Body of pancreas (tissue), 4 donors: ENCODE measurements at places on chromosomes 16 and 17.

- DNase-seq: no peak
These were observed 10.1 kb downstream of the MPO start for GRCh38 chr17:58270476-58271215.

DNA sequence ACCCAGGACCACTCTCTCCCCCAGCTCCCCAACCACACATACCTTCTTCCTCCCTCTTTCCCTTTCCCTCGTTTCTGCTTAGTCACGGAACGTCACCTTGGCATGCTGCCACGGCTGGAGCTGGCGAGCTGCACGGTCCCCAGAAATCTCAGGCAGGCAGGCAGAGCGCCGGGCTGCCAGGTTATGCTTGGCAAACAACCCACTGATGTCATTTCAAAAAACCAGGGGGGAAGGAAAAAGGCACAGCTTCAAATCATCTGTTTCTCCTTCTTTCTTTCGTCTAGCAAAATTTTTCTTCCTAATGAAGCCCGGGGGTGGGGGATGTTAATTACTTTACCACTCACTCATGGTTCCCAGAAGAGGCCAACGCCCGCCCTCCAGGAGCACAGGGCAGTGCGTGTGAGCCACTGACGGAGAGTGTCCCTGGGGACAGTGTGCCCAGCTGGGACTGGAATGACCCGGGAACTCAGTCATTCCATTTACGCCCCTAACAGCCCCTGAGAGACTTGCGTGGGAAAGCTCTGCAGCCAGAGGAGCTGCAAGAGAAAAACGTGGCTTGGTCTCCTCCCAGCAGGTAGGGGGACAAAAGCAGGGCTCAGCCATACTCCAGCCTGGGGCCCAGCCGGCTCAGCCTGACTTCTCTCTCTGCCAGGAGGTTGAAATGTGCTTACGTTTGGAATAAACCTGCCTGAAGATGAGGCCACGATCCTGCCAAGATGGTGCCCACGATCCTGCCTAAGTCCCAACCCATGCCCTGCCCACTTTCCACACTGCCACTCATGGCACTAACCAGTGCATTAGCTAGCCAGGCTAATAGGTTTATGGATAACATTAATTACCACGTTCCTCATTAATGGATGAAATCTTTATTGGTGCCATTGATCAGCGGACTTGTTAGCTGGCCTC, 198.9 kb downstream of the ZFHX3 start:
- DNase-seq: peak; percentile 92

GRCh38 chr17:61410141-61411010, 10.7 kb downstream of the TBX2 start:
- peak; percentile 62 for DNase-seq

- no peak for DNase-seq
These were observed 1.9 kb downstream of the PABPN1L start for GRCh38 chr16:88864521-88864920.

GRCh38 chr17:44738214-44738906, 20.4 kb upstream of the ADAM11 start:
- DNase-seq: no peak

GRCh38 chr17:55629995-55630394, 92.7 kb downstream of the TMEM100 start:
- DNase-seq: no peak

DNA sequence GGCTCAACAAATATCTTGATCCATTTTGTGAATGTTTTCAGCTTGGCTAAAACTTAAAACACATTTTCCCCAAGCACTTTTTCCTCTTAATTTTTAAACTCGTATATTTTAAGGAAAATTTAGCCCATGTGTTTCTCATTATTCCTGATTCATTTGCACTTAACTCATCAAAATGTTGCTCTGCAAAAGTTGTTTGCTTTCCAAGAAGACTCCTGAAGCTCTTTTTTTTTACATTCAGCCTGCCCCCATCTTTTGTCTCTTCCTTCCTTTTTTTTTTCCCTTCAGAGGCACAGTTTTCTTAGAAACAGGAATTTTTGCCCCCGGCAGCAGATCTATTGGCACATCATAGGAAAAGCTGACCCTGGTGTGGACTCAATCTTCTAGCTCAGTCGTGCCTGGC, 155.0 kb upstream of the SALL1 start:
- DNase-seq: no peak

GRCh38 chr17:57898487-57899311, 48.9 kb upstream of the MRPS23 start:
- peak; percentile 45 for DNase-seq

DNA sequence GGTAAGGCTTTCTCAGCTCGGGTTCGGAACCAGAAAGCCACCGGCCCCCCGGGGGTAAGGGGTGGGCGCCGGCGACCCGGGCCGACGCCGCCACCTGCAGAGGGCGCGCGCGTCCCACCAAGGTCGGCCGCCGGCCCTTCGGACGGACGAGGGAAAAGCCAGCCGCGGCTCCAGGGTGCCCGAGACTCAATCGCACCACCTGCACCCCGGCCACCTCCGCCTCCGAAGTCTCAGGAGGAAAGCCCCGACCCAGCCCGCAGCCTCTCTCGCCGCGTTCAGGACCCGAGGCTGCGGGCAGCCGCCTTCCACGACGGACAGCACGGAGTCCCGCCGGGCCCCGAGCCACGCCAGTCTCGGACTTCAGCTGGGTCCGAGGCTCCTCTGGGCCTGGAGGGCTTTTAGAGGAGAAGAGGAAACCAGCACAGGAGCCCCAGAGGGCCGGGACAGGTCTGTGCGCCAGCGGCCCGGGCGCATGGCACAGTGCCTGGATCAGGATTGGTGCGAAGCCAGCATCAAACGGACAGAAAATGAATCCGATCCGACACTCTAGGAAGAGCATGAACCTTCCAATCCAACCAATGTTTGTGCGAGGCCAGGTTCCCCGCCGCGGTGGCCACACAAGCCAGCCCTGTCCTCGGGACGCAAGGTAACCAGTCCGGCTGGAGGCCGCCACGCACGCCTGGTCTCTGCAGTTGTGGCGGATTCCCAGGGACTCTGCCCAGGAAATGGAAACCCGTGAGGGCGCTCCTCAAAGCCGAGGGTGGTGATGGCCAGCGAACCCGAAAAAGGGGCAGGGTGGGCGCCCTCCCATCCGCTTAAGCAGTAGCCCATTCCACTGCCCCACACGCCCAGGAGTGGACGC, 6.7 kb downstream of the CBX8 start:
- peak; percentile 36 for DNase-seq

- no peak for DNase-seq
These were observed 83.1 kb downstream of the NXN start for GRCh38 chr17:896454-896853.

DNA sequence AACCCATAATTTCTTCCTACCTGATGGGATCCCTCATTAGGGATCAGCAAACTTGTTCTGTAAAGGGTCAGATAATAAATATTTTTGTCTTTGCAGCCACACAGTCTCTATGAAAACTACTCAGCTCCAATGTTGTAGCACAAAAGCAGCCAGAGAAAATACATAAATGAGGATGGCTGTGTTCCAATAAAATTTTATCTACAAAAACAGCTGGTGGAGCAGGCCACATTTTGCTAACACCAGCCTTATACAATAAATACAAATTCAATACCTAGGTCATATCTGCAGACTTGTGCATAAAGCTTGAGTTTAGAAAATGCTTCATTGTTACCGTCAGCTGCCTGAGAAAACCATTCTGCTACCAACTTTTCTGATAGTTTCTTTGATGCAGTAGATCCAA, 38.4 kb upstream of the INTS2 start:
- no peak for DNase-seq

- DNase-seq: no peak
These were observed 48.7 kb downstream of the CCDC42 start for GRCh38 chr17:8695916-8696415.

GRCh38 chr17:80689129-80689619, 144.5 kb downstream of the RPTOR start:
- DNase-seq: no peak

GRCh38 chr16:46875243-46875642, 8.9 kb upstream of the GPT2 start:
- no peak for DNase-seq

GRCh38 chr17:82355770-82356427, 3.1 kb upstream of the TEX19 start:
- no peak for DNase-seq

DNA sequence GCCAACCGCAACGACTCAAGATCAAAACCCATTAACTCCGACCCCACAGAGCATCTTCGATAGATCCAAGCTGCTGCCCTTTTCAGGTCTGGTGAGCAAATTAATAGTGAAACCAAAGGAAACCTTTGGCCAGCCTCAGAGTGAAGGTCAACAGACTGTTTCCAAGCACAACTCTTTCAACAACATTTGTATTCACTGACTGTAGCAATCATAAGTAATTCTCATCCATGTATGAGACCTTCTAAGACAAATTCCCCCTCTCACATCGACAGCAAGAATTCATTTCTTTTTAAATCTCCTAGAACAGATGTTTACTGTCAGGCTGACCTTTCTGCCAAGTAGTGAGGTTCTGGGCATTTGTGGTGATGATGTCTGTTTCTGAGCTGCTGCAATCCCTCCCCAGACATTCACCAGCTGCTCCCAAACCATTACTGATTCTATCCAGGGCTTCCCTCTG, 64.2 kb downstream of the SLC39A11 start:
- DNase-seq: no peak

DNA sequence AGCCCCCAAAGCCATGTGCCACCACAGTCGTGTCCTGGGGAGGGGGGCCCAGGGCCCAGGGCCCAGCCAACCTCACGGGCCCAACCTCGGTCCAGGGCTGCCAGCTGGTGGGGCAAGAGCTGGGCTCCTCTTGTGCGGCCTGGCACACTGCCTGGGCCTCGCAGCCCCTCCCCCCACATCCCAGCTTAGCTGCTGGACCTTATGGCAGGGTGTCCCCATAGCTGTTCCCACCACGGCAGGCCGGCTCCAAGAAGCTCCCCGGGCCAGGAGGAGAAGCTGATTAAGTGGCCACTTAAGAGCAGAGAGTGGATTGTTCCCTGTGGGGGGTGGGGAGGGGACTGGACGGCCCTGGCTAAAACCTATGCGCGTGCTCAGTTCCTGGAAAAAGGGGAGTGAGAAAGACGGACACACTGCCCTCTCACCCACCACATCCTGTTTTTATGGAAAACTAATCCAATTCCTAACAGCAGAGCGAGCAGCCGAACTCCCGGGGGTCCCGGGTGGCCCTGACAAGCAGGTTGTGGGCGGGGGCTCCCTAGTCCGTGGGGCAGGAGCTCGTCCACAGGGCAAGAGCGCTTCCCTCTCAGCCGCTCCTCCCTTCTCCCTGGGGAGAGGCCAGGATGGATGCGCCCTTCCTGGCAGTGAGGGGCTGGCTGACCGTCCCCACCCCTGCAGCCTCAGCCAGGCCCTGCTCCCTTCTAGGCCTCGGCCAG, 16.8 kb downstream of the PIEZO1 start:
- peak; percentile 49 for DNase-seq

- DNase-seq: no peak
These were observed 343.8 kb downstream of the TOX3 start for GRCh38 chr16:52203096-52203495.

DNA sequence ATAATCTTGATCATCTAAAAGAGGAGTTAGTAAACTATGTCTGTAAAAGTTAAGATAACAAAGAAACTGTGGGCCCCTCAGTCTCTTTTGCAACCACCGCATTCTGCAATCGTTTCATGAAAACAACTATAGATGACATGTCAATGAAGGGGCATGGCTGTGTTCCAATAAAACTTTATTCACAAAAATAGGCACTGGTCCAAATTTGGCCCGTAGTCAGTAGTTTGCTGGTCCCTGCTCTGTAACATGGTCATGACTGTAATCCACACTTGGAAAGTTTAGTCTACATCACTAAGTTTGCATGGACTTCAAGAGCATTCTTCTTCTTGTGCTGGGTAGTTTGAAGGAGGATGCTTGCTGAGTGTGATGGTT, 299.3 kb upstream of the PSMD7 start:
- DNase-seq: no peak

DNA sequence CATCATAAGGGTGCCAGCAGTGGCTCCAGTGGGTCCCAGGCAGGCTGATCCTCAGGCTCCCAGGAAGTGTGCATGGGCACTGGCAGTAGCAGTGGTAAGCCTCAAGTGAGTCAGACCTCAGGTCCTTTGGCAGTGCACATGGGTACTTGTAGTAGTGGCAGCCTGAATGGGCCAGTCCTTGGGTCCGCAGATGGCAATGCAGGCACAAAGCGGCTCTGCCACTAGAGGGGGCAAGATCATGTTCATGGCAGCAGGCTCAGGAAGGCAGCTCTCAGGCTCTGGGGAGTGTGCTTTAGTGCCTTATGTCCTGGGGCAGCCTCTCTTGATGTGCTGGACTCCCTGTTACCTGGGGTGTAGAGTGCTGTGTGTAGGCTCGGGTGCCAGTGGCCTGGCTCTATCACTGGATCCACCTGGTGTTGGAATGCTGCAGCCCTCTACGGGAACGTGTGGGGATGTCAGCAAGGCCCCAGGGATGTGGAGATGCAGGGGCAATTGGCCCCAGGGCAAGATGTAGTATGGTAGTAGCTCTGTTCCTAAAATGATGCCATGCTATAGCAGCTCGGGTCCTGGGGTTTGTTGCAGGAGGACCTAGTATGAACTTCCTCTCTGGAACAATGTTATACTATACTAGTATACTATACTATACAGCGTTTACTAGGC, 11.0 kb downstream of the ACSM3 start:
- DNase-seq: peak; percentile 76

- no peak for DNase-seq
These were observed 7.7 kb upstream of the ENGASE start for GRCh38 chr17:79066963-79067362.

DNA sequence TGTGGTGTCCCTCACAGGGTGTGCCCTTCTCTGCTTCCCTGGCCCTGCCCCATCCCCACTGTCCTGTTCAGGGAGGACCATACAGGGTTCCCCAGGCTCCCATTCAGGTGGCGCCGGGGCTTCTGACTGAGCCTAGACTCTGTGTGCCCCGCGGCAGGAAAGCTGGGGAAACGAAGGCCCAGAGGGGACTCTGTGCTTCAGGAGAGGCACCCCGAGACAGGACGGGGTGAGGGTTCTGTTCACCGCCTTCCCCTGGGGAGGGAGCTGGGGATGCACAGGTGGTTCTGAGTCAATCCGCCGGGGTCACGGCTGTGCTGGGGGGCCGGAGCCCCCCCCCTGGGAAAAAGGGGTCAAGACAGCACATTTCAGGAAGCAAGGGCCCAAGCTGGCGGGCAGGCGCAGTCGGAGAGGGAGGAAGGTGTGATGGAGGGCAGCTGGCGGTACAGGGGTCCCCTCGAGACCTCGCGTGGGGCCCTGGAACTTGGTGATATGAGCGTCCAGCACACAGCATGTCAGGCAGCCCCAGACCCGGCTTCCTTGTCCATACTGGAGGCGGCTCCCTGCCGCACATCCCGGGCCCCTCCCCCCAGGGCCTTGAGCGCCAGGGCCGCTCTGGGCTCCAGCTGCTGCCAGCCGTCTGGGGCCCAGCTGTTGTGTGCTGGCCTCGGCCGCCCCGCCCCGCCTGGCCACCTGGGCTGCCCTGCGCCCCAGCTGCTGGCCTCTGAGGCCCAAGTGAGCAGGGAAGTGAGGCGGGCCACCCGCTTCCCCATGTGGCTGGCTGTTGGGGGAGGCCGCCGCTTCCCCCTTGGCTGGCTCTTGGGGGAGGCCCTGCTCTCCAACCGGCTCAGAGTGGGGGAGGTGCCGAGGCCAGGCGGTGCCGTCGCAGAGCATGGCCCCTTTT, 5.6 kb upstream of the NOTUM start:
- DNase-seq: peak; percentile 61

- no peak for DNase-seq
These were observed 13.1 kb upstream of the LPCAT2 start for GRCh38 chr16:55495616-55496289.

GRCh38 chr16:787978-788398, at the start of gene RPUSD1:
Gene RPUSD1, minus strand, starts transcription at chr16:788381. Its CDS starts 644 bp downstream, at chr16:787737.
- DNase-seq: peak; percentile 30
